ENCODE measurements at places on chromosomes 6 and 20.

GRCh38 chr6:63975699-63976098, 340.1 kb downstream of the PHF3 start:
- no peak for DNase-seq

DNA sequence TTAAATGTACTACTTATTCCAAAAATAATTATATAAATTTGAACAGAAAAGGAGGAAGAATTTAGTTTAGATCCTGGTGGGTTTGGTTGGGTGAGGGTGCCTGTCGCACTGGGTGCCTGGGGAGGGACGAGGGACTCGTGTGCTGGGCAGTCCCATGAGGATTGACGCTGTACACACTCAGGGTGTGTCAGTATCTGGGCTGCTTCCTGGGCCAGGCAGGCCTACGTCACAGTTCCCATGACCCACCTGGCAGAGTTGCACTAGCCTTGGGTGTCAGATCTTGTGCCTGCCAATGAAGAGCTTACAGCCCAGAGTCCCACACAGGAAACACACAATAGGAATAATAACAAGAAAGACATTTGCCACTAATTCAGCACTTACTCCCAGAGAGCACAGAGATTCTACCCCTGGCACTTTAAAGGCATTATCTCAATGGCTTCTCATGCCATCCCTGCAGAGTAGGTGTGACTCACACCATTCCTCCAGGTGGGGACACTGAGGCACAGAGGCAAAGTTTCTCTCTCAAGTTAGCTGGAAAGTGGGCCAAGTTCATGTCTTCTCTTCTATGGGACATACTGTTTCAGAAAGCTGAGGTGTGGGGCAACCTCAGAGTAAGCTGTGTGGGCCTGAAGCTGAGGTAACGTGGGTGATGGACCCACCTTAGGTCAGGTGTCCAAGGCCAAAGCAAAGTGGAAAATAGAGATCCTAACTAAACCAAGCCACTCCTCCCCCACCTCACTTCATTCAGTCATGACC, 1.3 kb upstream of the SDCBP2 start:
- DNase-seq = no peak

DNA sequence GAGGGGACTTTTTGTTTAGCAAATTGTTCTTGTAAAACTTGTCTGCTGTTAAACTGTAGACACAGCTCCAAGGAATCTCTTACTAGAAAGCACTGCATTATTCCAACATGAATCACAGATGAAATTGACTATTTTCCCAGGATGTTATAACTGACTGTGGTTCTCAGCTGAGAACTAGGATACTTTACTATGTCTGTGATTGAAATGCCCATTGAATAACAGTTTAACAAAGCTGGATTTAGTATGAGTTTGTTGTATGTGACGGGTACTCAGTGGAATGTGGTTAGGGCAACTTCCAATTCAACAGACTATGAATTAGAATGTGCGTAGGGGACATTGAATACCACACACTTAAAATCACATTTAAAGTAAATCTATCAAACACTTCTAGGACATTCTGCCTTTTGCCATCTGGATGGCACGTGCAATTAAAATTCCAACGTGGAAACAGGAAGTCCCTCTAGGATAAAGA, 193.4 kb upstream of the PREP start:
- DNase-seq = no peak

DNA sequence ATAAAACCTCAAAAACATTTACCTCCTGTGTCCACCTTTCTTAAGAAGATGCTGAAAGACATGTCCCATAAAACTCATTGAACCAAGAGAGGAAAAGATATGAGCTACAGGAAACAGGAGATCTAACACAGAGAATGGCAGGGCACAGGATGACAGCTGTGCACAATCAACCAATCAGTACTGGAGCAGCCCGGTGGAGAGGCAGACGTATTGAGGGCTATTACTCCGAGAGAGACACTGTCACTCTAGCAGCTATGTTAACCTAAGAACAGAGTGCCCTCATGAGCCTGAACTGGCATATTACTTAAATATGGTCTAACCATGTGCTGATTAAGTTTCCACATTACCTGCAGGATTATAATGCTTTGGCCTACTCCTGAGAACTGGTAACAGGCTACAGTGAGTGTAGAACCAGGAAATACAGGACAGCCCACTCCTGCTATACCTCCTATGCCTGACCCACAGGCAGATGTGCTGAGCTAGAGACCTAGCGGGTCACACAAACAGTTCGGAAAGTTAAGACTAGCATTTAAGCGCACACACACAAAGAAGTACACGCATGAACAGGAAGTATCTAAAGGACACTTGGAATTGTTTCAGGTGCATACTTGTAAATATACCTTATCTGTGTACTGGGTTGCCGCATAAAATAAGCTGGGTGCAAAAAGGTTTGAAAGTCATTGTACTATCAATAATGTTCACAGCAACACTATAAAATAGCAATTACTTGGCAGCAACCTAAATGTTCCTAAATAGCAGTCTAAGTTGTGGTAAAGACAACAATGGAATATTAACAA, 199.3 kb upstream of the SHLD1 start:
- no peak for DNase-seq

- DNase-seq = no peak
These were observed 161.9 kb downstream of the FARS2 start for GRCh38 chr6:5423251-5423650.

DNA sequence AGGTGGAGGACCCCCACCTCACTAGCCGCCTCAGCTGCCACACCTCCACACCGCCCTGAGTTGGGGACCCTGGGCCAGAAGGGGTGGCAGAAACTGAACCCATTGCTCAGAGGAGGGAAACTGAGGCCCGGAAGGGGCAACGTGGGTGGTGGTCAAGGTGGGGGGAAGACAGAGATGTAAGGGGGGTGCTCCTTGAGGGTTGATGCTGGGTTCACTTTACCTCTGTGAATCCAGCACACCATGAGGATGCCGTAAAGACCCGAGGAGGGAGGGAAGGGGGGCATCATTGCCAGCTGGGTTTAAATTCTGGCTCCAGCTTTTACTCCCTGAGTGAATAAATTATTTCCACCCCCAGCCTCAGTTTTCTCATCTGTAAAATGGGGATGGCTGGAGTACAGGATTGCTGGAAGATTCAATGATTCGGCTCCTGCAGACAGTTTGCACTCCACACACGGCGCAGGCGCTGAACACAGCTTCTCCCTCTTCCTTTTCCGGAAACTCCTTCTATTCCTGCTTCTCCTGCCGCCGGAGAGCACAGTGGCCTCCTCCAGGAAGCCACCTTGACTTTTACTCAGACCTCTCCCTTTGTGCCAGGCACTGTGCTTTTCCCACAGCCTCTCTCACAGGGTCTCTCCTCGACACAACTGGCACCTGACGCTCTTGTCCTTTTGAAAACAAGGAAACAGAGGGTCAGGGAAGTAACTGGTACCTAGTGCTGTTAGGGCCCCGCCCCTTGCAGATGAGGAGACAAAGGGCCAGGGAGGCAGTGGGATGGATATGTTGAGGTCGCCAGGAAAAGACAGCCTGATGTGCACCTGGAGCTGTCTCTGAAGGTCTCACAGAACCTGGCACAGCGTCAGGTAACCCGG, 59.4 kb downstream of the UBE2V1 start:
- DNase-seq = no peak

GRCh38 chr20:41344477-41344876, 3.9 kb downstream of the LPIN3 start:
- no peak for DNase-seq

DNA sequence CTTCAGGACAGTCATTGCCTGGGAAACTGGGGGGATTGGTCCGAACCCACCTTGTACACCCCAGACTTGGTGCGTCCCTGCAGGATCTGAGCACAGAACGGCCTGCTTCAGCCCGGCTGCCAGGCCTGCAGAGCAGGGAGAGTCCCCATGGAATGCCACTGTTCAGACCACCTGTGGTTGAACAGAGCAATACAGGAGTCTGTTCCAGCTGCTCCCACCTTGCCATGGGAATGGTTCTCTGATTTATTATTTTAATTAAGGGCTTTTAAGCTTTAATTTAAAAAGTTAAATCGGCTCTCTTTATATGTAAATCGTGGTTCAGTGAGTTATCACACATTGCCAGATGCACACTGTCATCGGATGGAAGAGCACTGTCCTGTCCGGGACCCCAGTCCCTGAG, 310.4 kb downstream of the CDH4 start:
- DNase-seq = no peak

GRCh38 chr6:17149571-17149970, 47.7 kb downstream of the STMND1 start:
- no peak for DNase-seq

DNA sequence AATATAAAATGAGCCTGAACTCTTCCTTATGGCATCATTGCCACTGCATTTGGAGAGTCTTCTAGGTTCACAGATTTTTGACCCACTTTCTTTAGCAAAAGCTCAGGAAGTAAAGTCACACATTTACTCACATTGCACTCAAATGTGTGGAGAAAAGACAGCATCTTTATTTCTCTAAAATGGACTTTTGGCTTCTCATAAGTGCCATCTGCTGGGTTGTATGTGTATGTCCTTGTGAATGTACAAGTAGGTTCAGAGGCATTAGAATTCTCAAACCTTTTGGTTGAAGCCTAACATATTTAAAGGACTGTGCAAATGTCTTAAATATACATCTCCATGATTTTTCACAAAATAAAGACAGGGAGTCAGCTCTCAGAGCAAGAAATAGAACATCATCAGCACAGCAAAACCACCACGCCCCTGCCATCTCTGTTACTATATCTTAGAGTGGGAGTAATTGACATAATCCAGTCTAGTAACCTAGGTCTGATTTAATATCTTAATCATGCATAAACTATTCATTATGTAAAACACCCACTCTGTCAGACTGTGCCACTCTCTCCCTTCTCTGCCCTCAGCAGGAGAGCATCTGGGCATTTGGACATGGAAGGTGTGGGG, 42.2 kb upstream of the SPTLC3 start:
- no peak for DNase-seq

DNA sequence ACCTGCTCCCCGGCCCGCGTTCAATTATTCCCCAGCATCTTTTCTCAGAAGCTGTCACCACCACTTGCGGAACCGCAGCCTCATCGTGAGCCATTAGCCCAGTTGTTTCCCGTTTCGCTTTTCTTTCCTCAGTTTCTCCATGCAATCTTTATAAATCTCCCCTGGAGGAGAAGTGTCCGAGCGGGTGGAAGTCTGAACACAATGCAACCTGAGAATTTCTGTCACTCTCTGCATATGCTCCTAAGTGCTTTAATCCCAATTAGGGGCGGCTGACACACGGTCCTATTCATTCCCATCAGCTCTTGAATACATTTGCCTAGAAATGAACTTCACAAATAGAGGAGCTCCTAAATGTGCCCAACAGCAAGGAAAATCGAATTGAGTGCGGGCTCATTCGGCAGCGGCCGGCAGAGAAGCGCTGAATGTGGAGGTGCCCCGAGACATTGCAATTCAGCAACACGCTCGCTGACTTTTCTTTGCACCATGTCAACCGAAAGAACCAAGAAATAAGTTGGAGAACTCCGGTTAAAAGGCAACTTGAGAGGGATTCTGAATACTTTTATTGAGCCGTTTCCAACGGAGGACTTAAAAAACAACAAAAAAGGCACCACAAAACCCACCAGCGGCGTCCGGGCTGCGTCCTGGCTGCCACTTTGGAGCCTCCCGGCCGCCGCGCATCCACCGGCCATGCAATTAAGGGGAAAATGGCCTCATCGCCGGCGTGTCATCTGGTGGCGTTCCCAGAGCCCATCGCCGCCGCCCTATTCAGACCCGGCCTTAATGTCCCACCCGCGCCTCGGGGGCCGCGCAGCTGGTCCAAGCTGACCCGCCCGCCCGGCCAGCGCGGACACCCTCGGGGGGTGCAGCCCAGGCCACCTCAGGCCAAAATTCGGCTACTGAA, 3.9 kb upstream of the PRDM13 start:
- DNase-seq = no peak

GRCh38 chr6:25312034-25312620, 33.0 kb downstream of the CARMIL1 start:
- DNase-seq = no peak

DNA sequence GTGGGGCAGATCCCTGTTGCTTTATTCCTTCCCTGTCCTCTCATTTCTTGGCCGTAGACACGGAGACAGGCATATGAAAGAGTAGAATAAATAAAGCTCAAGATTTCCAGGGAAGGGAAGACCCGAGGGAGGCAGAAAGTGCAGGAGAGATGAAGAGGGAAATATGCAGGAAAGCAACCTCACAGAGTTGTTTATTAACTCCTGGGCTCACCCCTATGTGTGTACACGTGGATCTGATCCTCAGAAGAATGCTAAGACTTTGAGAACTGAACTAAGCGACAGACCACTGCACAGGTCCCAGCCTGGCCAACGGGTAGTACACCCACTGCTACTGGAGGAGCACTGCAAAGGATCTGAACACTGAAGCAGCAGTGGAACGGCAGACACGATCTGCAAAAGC, 156.2 kb downstream of the KIF16B start:
- no peak for DNase-seq

DNA sequence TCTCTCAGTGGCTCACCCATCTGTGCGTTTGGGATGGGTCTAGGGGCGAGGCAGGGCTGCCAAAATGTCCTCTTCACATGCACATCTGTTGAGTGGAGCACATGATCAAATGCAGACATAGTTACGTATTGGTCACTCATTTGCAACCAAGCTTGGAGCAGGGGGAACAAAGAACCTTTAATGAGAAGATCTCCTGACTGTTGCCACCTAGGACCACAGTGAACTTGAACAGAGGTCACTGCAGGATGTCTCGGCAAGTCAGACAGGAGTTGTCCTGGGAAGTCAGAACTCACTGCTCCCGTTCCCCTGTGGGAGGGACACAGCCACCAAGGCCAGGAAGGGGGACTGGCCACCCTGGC, 73.4 kb downstream of the SSR1 start:
- DNase-seq = no peak

- DNase-seq = no peak
These were observed 339.7 kb downstream of the PRKN start for GRCh38 chr6:162387718-162388382.

GRCh38 chr20:59340201-59340885, 39.9 kb downstream of the EDN3 start:
- no peak for DNase-seq

DNA sequence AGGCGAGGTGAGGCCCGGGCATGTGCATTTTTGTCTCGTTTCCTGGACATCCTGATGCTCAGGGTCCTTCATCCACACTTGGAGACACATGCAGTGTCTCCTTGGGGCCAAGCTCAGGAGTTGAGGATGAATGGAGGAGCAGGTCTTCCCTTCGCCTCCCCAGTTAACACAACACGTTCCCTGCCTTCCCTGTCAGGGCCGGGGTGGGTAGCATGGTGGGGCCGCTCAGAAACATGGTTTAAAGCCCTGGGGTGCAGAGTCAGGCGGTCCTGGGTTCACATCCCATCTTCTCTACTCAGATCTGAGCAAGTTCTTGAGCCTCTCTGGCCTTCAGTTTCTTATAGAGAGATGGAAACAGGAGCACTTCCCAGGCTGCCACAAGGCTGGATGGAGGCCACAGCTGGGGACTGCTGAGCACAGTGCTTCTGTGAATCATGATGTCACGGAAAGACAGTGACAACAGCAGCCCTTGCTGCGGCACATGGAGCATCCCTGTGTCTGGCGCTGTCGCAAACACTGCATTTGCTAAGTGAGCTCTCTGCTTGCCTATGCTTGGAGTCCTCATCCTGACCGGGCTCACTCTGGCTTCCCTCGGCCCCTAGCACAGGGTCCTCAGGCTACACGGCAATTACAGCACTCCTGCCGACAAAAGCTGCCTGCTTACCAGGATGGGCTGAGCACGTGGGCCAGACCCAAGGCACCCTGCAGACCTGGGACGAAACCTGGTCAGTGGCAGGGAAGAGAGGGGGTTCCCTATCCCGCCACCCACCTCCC, 45.6 kb upstream of the STX16 start:
- DNase-seq = no peak
